Heart right ventricle (tissue), 16 donors: ENCODE measurements at places on chromosomes 2 and 18. TPM values are rescaled to one million over a fixed set of nuclear protein-coding genes. Genes with fewer than 3 reads are reported as not detected.

DNA sequence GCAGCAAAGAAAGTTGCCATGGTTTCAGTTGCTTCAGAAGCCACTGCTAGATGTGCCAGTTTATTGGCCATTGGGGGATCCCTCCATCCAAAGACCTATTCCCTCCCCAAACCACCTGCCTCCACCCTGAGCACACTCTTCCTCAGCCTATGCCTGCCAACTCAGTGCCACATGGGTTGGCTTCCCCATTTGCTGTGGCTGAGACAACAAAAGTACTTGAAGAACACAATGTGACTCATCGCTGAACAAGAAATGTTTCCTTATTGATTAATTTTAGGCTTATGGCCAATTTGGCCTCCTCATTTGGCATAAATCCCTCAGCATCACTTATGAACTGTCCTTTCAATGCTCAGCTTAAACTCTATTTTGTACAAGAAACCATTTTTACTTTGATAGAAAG, 215.9 kb downstream of the TMEM247 start:
- no peaks in the 10 kb centered on the region for H3K27me3 ChIP-seq
- no peaks in the 10 kb centered on the region for H3K36me3 ChIP-seq
- peaks cover 13% of the 10 kb centered on the region for H3K4me1 ChIP-seq
- no peak overlapping the region for H3K27ac ChIP-seq
- H3K4me3 ChIP-seq = no peak overlapping the region

DNA sequence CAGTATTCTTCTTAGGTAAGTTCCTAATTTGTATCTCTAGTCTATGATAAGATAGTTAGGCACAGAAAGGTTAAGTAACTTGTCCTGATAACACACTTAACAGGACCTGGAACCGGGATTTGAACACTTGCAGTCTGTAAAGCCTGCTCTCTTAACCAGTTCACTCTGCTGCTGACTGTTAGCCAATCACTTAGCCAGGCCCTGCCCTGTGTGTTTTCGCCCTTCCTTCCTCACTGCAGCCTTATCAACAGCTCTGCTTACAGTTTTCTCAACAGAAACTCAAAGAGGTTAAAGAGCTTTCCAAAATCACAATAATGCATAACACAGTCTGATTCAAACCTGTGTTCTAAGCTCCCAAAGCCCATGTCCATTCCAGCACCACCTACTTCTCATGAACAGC, 151.7 kb downstream of the TRABD2A start:
- no peaks in the 10 kb centered on the region for H3K27me3 ChIP-seq
- H3K27ac ChIP-seq = no peak overlapping the region
- H3K4me1 ChIP-seq = no peaks in the 10 kb centered on the region
- H3K4me3 ChIP-seq = no peak overlapping the region
- H3K36me3 ChIP-seq = no peaks in the 10 kb centered on the region
- DNase-seq = no peak

GRCh38 chr18:1958798-1959197, 612.5 kb downstream of the METTL4 start:
- no peak for DNase-seq
- H3K27ac ChIP-seq = no peak overlapping the region
- no peak overlapping the region for H3K4me3 ChIP-seq
- H3K27me3 ChIP-seq = no peaks in the 10 kb centered on the region

DNA sequence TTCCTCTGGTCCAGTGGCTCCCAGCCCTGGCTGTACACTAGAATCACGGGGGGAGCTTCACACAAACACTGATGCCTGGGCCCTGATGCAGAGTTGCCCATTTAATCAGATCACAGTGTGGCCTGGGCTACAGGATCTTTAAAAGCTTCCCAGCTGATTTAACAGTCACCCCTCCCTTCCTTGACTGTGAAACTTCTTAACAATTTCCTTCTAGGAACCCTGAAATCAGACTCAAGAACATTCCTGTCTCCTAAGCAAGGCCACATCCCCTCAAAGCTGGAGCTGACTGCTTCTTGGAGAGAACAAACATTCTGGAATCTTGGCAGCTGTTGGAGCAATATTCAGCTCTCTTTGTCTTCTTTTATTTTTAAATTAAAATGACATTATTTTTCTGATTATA, 88.7 kb downstream of the ADD2 start:
- H3K27me3 ChIP-seq = no peaks in the 10 kb centered on the region
- H3K27ac ChIP-seq = no peak overlapping the region
- no peak for DNase-seq
- peaks cover 8% of the 10 kb centered on the region for H3K4me1 ChIP-seq
- no peaks in the 10 kb centered on the region for H3K36me3 ChIP-seq

REG3G gene
- total RNA-seq = not detected

EPHA4 gene
- 8.2 TPM for total RNA-seq
